NCI-H1417 treated with DMSO at 0.1 percent for 48 hours (cell line): ENCODE measurements at places on chromosomes 1 and 21.

- no peak for DNase-seq
Measured at GRCh38 chr21:27831816-27832569, 865.1 kb upstream of the ADAMTS5 start.

DNA sequence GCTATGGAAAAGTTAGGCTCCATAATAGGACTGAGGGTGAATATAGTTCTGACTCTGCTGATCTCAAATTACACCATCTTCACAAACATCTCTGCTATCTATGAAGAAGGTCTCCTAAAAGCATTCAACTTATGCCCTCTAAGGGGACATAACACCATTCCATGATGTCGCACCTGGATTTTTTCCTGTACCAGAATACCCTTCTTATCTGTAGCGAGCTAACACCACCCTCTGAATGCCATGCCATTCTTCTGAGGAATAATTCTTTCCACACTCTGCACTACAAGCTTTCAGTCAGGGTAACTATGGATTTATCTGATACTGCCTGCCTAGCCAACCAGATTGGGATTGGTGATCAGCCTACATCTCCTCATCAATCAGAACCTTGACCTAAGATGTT is 203.8 kb downstream of the PTPRC start:
- DNase-seq: no peak

GRCh38 chr1:110138956-110139355 is 11.3 kb upstream of the SLC6A17 start:
- DNase-seq: no peak

DNA sequence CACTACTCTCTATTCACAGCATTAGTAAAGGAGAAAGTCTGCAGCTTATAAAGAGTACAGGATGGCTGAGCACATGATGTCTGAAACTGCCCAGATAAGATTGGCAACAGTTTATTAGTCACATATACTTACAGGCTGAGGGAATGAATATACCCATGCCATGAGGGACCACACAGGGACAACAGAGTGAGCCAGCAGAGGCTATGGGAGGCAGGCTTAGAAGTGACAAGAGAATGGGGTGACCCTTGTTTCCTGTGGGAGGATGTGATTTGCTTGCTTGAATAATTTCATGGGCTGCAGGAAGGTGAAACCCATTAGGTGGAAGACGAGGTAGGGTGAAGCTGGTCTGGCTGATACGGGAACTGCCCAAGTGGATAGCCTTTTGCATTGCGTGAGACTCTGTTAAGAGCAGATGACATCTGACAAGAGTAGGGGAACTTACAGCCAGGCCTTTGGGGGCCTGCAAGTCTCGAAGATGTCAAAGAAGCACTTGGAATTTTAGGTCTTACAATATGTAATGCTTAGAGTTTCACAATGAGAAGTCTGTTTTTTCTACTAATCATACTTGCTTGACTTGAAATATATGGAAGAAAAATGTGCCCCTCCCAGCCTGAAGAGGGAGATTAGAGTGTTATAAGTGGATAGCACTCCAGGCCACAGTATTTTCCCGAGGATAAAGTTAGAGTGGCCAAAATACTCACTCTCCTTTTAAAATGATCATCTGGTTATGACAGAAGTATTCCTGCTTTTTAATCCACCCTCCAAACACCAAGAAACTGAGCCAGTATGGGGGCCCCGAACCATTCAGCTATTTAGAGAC is 34.6 kb upstream of the TNFSF4 start:
- no peak for DNase-seq

- DNase-seq: no peak
Measured at GRCh38 chr1:92708368-92708950, 76.4 kb downstream of the EVI5 start.
